HFFc6 (cell line): ENCODE measurements at places on chromosomes 2 and 18. TPM values are rescaled to one million over a fixed set of nuclear protein-coding genes. Genes with fewer than 3 reads are reported as not detected.
A peak's percentile ranks its signal among the peaks of the same experiment; 100 is the strongest.

DNA sequence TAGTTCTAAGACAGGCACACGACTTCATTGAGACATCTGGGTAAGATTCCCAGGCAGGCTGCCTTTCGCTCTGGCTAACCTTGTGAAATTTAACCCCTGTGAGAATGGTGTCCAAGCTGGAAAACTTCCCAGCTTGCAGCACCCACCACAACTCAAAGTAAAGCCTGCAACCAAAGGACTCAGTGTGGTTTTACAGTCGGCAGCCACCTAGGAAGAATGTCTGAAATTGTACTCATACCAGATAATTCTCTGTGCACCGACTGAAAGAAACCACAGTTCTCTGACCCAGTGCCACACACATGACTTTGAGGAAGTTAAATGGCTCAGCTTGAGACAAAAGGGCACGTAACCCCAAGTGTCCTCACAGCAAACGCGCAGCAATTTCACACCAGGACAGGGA is 125.7 kb downstream of the RBMS1 start:
- peaks cover 99% of the 10 kb centered on the region for H3K4me1 ChIP-seq
- no peaks in the 10 kb centered on the region; the same call in 1 of the 2 replicates for H3K27me3 ChIP-seq
- peaks cover 42% of the 10 kb centered on the region for H3K36me3 ChIP-seq
- peak; percentile 92 for DNase-seq
- peak overlapping the region; percentile 62 for H3K4me3 ChIP-seq

DNA sequence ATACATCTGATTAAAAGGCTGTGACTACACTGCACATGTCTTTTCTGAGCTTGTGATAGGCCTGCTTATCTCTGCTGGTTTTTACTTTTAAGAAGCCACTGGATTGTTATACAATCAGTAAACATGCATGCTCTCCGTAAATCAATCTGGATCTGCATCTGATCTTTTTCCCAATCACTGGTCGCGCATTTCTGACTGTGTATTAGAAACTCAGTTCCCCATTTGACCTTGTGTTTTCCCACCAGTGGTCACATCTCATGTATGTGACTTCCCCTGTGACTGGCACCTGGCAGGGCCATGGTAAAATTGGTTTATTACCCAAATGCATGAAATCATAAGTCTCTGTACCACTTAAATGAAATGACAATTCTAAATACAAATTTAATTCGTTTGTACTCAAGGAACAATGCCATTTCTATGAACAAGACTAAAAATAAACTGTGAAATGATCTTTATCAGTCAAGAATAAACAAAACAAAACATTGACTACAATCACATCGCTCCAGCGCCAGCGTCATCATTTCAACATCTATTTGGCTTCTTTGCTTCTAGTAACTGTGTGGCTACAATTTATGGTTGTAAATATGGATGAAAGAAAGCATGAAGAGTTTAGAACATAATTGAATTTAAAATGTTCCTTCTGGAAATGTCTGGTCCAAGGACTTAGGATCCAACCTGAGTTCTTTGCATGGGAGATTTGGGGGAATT is 396.6 kb upstream of the TRIB2 start:
- H3K36me3 ChIP-seq: no peaks in the 10 kb centered on the region
- H3K27ac ChIP-seq: no peak overlapping the region

DNA sequence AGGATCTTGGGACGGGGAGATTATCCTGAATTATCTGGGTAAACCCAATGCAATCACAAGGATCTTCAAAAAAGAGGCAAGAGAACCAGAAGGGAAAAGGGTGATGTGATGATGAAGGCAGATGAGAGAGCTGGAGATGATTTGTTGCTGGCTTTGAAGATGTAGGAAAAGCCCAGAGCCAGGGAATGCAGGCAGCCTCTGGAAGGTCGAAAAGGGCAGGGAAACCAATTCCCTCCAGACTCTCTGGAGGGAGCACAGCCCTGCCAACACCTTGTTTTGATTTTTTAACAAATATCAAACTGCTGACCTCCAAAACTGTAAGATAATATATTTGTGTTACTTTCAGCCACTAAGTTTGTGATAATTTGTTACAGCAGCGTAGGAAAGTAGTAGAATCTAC is 48.9 kb upstream of the IL1R2 start:
- H3K27ac ChIP-seq: no peak overlapping the region
- H3K4me3 ChIP-seq: no peak overlapping the region
- H3K36me3 ChIP-seq: peaks cover 2% of the 10 kb centered on the region
- no peak for DNase-seq
- H3K27me3 ChIP-seq: peaks cover 31% of the 10 kb centered on the region
- no peaks in the 10 kb centered on the region for H3K4me1 ChIP-seq

GRCh38 chr2:129059476-129059875 is 740.8 kb upstream of the HS6ST1 start:
- H3K27me3 ChIP-seq: no peaks in the 10 kb centered on the region
- no peaks in the 10 kb centered on the region; the same call in 1 of the 2 replicates for H3K36me3 ChIP-seq
- H3K4me1 ChIP-seq: no peaks in the 10 kb centered on the region
- no peak for DNase-seq
- H3K27ac ChIP-seq: no peak overlapping the region
- no peak overlapping the region for H3K4me3 ChIP-seq

- no peak overlapping the region for H3K4me3 ChIP-seq
- peaks cover 85% of the 10 kb centered on the region for H3K36me3 ChIP-seq
- DNase-seq: no peak
Measured at GRCh38 chr2:102147935-102148334, 5.4 kb downstream of the IL1R1 start.

DNA sequence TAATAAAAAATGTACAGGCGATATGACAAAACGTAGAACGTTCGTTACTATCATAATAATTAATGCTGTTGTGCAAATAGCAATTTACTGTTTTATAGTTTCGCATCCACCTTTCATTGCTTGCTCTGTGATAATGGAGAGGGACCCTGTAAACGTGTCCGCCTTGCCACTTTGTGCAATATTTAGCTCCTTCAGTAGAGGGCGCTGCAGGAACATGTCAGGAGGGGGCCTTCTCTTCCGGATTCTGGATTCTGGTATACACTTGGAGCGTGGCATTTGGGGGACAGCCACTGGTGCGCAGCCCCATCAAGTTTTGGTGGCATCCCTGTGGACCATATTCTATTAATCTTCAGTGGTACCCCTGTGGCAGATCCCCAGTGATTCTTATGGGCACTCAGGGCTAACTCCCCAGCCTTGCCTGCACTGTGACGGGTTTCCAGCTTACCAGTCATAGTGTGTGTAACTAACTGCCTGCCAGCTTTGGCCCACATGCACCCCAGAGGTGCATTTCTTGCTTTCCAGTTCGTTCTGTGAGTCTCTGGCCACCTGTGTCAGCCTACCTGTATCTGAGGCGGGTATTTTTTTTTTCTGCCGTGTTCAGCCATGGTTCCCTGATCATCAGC is 140.3 kb downstream of the CYRIA start:
- H3K36me3 ChIP-seq: no peaks in the 10 kb centered on the region; the same call in 1 of the 2 replicates
- no peak overlapping the region for H3K27ac ChIP-seq
- DNase-seq: no peak
- no peak overlapping the region for H3K4me3 ChIP-seq
- H3K4me1 ChIP-seq: no peaks in the 10 kb centered on the region
- peaks cover 3% of the 10 kb centered on the region; the same call in 1 of the 2 replicates for H3K27me3 ChIP-seq

DNA sequence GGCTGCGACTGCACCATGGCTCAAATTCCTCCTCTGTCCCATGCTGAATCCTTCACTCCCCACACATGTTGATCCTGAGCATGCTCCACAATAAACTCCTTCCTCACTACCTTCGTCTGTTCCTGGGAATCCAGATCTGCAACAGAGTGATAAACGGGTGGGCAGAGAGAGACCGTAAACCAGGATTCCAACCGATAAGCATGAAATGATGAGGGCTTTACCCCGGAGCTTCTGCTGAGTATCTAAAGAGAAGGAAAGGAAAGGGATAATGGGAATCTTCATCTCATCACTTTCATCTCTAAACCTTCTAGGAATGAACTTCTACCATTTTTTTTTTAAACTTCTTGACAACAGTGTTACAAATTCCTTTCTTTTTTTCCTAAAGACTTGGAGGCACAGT is 329.3 kb upstream of the TNP1 start:
- no peaks in the 10 kb centered on the region for H3K36me3 ChIP-seq
- H3K4me1 ChIP-seq: peaks cover 9% of the 10 kb centered on the region
- no peaks in the 10 kb centered on the region for H3K27me3 ChIP-seq
- no peak overlapping the region for H3K27ac ChIP-seq

DNA sequence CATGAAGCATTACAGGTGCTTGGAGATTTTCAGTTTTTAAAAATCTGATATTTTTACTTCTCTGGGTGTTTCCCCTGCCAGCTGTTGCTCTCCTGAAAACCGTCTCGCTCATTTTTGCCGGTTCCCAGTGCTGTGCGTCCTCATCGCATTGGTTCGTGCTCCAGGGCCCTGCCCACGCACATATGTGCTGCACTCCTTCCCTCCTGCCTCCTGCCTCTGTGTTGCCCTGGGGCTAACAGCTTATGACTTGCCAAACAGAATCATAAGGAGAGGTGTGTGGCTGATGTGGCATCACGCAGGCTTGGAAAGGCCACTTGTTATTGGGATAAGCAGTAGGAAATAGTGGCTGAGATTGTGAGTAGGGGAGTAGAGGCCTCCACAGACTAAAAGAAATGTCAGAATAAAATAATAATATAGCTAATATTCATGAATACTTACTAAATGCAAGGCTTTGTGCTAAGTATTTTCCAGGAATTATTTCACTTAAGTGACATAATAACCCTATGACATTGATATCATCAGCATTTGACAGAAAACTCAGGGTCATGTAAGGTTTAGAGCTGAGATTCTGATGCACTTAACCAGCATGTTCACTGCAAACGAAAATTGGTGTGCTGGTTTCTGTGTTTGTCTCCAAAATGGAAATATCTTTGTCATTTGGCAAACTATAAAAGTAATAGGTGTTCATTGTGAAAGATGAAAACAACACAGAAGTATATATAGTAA is 53.5 kb downstream of the SLC4A1AP start:
- no peaks in the 10 kb centered on the region for H3K36me3 ChIP-seq
- H3K4me3 ChIP-seq: peak overlapping the region; percentile 86
- peaks cover 46% of the 10 kb centered on the region for H3K4me1 ChIP-seq
- H3K27ac ChIP-seq: peak overlapping the region; percentile 97
- H3K27me3 ChIP-seq: no peaks in the 10 kb centered on the region; the same call in 1 of the 2 replicates

DNA sequence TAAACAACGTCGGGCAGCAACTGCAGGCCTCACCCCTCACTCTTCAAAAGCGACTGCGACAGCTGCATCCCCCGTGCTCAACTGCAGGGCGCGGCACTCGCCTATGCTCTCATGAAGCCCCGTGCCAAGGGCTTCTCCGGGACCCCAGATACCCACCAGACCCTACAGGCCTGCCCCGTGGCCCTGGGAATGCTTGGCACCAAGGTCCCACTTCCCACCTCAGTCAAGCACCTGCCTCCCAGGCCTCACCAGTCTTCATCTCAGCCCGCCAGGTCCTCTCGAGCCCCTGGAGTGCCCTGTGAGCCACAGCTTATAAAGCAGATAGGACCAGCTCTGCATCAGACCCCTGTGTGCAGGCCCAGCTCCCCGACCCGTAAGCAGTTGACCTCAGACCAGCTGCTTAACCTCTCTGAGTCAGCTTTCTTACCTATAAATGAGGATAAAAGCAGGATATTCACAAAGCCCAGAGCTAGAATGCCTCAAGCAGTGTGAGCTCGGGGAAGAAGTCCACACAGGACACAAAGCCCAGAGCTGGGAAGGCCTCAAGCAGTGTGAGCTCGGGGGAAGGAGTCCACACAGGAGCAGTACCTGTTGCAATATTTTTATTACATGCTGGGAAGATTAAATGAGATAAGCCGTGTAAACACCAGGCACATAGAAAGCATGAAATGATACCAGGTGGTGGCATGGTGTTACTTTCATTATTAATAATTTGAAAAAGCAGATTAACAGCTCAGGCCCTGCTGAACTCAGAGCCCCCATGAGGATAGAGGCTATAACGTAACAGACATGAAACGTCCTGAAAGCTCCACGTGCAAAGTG is 96.9 kb downstream of the HDAC4 start:
- H3K4me1 ChIP-seq: peaks cover 10% of the 10 kb centered on the region
- H3K27me3 ChIP-seq: no peaks in the 10 kb centered on the region
- no peak overlapping the region for H3K27ac ChIP-seq
- H3K36me3 ChIP-seq: no peaks in the 10 kb centered on the region

DNA sequence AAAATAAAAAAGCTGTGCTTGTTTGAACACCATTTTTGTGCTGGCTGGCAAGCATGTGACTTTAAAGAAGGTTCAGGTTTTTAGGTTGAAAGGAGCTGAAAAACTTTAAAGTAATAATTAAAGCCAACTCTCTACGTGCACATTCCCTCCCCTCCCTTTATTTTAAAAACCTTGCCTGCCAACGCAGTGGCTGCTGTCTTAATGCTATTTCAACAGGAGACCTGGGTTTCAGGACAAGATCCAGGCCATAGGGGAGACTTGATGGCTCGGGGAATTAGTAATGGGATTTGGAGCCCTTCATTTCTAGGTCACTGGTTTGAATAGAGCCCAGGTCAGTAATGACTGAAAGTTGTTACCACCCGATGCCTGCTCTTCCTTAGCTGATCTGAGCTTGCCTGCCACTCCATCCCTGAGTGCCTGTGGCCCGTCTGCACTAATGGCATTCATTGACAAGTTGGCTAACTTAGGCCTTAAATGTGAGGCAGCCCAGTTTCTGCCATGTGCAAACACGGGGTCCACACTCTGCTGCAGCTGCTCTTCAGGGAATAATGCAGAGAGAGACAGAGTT is 1233.2 kb upstream of the ZEB2 start:
- no peak overlapping the region for H3K4me3 ChIP-seq
- H3K4me1 ChIP-seq: peaks cover 25% of the 10 kb centered on the region
- H3K27ac ChIP-seq: no peak overlapping the region
- no peaks in the 10 kb centered on the region for H3K36me3 ChIP-seq

GRCh38 chr18:78362198-78362597 is 617.4 kb upstream of the SALL3 start:
- H3K36me3 ChIP-seq: peaks cover 6% of the 10 kb centered on the region; the same call in 1 of the 2 replicates
- no peaks in the 10 kb centered on the region; the same call in 1 of the 2 replicates for H3K27me3 ChIP-seq
- H3K27ac ChIP-seq: no peak overlapping the region
- DNase-seq: no peak
- H3K4me1 ChIP-seq: no peaks in the 10 kb centered on the region

DNA sequence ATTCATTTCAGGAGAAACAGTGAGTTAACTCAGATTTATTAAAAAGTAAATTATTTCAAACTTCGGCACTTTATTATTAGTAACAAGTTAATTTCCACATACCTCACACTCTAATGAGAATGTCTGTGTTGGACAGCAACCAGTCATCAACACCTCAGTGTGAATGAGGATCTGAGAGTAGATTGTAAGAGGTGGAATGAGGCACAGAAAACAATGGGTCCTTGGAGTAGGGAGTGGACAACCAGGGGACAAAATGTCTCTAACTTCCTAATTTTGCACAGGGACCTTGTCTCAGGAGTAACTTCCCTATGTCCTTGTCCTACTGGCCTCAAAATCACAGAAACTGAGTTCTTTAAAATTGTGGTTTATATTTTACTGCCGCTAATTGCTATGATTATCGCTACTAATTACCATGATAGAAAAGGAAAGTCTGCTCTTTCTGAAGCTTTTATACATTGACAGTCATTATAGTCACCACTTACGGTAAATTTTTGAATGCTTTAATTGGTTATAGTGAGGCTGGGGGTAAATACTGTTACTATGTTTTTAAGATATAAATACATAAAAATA is 82.2 kb upstream of the LRPPRC start:
- peaks cover 6% of the 10 kb centered on the region; the same call in 1 of the 2 replicates for H3K4me1 ChIP-seq
- no peak for DNase-seq
- H3K27ac ChIP-seq: no peak overlapping the region
- no peaks in the 10 kb centered on the region for H3K36me3 ChIP-seq
- no peak overlapping the region for H3K4me3 ChIP-seq
- H3K27me3 ChIP-seq: peaks cover 8% of the 10 kb centered on the region; the same call in 1 of the 2 replicates

NEU2 gene
- not detected in 2 replicates for total RNA-seq

KLHL30 gene
- total RNA-seq: 0.05 and 0.11 TPM in 2 replicates

MAP2 gene
- 1.1 to 1.6 TPM (median 1.2 TPM) in 3 replicates for total RNA-seq

ELAC1 gene
- total RNA-seq: 8.0 to 9.4 TPM (median 9.0 TPM) in 3 replicates

CKAP2L gene
- 11.3 to 30.6 TPM (median 22.9 TPM) in 3 replicates for total RNA-seq

PAIP2B gene
- total RNA-seq: 0.17 to 0.32 TPM (median 0.22 TPM) in 3 replicates

KYNU gene
- 0.17 to 0.40 TPM in 2 of 3 replicates, not detected in the other for total RNA-seq
